ENCODE measurements at places on chromosomes 12 and 14.

DNA sequence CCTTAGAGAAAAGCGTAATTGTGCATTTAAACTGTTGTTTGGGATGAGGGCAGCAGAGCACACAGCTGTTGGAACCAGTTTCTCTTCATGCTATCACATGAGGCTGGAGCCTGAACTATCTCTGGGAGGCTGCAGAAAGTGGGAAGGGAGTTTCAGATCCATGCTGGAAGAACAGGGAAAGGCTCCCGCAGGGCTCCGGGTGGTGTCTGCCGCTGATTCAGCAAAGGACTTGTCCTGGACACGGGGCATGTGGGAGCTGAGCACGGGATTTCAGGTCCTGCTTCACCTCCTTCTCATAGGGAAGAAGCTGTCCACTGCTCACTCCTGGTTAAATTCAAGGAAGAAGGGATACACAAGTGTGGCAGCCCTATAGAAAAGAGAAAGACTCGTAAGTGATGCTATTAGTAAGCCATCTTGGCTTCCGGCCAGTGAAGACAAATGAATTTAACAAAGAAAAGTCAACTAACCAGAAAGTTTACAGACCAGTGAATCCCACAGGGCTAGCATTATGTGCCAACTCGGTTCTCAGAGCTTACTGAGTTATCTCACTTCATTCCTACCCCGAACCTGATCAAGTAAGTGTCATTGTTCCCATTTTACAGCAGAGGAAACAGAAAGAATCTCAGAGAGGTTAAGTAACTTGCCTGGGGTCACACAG lies 6.7 kb upstream of the FZD10 start:
- no peak for DNase-seq

DNA sequence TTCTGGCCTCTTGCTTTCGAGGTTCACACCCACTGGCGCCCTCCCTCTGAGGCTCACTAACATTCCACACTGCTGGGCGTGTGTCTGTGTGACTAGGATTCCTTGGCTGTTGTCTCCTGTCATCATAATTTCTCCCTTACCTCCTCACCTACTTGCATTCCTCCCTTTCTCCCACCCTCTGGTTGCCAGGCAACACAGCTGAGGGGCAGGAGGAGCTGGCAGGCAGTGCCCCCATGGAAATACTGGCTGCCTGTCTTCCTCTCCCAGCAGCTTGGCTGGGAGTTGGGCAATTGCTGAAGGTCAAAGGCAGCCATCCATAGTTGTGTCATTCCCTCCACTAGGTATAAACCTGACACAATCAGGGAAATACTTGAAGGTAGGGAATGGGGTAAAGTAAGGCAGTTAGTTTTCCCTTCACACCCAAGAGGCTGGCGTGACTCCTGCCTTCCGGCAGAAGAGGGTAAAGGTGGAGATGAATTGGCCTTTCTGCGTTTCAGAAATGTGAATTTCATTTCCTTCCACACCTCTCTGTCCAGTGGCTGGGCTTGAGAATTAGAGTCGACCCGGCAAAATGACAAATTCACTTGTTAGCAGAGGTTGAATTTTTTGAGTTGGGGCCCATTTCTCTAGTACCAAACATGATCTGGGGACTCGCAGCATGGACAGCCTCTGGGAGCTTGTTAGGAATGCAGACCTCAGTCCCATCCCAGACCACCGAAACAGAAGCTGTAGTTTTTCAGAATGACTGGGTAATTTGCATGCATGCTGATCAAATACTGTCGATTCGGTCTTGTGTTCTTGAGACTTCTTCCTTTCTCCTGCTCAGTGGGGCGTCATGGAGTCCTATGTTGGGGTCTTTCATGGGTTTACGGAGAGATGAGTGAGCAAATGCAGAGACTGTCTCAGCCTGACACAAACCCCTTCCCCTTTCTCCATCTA lies 24.3 kb upstream of the EMP1 start:
- DNase-seq = no peak

GRCh38 chr14:26841920-26842741 lies 244.3 kb upstream of the NOVA1 start:
- no peak for DNase-seq

DNA sequence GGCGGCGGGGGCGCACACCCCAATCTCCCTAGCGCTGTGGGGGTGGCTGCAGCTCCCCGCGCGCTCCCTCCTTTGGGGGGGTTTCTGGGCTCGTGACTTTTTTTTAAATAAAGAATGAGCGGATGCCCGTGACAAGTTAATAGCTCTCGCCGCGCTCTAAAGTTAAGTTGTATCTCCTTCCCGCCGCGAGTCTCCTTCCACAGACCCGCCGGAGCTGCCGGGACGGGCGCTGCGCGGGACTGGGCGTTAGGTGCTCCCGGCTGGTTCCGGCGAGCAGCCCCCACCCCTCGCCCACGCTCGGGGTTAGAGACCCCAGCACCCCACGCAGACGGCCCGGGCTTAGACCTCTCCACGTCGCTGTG lies 82.6 kb upstream of the HMGA2 start:
- DNase-seq = no peak
